ENCODE measurements at places on chromosomes 11 and 22.
A peak's percentile ranks its signal among the peaks of the same experiment; 100 is the strongest.

DNA sequence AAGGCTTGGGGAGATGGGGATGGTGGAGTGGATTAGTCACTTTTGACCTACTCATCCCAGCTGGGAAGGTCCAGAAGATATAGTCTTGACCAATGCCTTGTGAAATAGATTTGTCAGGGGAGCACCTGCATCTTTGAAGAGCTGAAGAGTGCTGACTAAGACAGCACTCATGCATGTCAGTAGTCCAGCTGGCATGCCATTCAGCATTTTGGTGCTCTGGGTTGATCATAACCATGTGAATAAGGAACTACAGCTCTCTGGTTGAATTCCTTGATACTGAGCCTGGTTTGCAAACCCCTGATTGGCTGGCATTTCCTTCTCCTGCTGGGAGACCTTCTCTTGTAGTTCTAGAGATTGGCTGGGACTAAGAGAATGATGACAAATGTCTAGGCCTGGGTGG lies 106.8 kb upstream of the ALX4 start:
- peak; percentile 1 for DNase-seq

DNA sequence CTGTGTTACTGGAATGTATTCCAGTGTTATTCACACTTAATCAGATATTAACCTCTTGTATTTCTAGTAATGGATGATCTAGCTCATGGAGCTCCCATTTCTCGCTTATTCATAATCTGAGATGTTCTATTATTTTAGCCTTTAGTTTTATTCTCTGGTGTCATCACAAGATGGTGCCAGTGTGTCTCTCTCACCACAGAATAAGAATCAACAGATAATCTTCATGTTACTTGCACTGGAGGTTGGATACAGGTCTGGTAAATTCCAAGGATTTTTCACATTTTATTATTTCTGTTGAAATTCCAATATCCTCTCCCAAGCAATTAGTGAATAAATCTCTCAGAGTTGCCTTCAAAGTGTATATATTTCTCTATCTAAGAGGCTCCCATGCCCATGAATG lies 74.6 kb downstream of the CASP12 start:
- no peak for DNase-seq

GRCh38 chr11:5922749-5923426 lies 19.2 kb upstream of the OR56A3 start:
- DNase-seq = no peak

GRCh38 chr22:46664301-46664855 lies 44.2 kb downstream of the GRAMD4 start:
- DNase-seq = no peak

DNA sequence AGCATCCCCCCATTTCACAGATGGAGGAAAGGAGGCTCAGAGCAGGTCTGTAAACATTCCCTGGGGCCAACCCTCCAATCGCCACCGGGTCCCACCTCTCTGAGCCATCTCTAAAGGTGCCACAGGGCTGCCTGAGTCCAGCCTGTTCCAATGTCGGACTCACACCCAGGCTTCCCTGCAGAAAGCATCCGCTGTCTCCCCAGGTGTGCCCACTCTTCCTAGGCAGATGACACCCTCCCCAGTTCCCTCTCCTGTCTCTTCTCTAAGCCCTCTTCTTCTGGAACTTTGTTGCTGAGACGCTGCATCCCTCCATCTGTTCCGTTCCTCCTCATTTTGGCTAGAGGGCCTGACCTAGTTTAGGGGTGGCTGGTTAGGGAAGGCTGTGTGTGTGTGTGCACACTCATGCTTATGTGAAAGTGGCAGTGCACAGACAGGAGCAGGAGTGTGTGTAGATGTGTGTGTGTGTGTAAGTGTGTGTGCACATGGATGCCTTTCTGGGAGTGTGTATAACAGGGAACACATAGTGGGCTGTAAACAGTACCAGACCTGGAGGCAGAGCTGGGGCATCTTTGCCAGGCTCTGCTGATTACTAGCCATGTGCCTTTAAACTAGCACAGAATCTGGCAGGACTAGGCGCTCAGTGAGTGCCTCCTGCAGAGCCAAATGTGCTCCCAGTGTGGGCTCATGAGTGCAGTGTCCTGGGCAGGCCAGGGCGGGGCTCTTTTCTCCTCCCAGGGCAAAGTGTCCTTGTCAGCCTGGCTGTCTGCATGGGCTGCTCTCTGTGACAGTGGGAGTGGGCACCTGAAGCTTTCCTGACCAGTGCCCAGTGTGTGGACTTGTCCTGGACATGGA lies 77.3 kb upstream of the NECTIN1 start:
- DNase-seq = no peak

GRCh38 chr11:114384487-114384886 lies 15.8 kb downstream of the C11orf71 start:
- DNase-seq = no peak

DNA sequence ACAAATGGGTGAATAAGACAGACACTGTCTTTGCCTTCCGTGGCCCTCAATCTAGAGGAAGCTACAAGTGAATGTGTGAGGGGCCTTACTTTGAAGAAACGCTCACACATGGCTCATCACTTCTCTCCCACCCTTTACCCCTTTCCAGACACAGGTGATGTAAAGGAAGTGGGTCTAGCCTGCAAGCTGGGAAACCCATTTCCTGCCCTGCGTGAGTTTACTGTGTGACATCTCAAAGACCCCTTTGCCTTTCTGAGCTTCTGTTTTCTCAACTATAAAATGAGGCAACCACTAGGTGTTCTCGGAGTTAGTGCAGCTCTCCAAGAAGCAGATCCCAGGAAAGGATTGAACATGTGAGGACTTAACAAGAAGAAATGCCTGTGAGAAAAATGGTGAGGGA lies 43.1 kb upstream of the LMO2 start:
- DNase-seq = no peak

- DNase-seq = no peak
Measured at GRCh38 chr11:134562196-134562595, 150.2 kb upstream of the B3GAT1 start.

- DNase-seq = no peak
Measured at GRCh38 chr11:76672431-76673175, 2.1 kb upstream of the LRRC32 start.

- DNase-seq = no peak
Measured at GRCh38 chr22:33426451-33426850, 368.3 kb upstream of the SYN3 start.

GRCh38 chr11:33575311-33575710 lies 125.3 kb downstream of the C11orf91 start:
- no peak for DNase-seq

GRCh38 chr11:67468456-67468758 lies 644 bp downstream of the TMEM134 start:
- no peak for DNase-seq

DNA sequence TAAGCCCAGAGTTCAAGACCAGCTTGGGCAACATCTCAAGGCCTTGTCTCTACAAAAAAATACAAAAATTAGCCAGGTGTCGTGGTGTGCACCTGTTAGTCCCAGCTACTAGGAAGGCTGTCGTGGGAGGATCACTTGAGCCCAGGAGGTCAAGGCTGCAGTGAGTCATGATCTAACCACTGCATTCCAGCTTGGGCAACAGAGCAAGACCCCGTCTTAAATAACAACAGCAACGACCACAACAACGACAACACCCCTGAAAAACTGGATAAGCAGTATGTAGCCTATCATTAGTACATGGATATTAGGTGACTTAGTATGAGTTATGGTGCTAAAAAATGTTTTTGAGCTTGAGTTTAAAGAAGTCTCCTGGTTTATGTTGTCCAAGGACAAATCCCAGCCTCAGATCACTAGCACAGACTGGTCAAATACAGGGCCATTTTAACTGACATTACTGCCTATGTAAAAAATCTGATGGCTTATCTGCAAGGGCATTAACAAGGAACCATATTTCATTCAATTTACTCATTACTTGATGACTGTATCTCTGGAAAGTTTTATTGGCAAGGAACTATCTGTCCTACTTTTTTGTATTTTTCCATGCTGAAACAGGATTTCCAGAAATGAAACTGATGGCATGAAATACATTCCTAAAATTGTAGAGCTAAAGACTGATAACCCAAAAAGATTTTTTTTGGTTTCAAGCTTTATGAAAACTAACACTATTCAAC lies 23.4 kb downstream of the C2CD3 start:
- no peak for DNase-seq

DNA sequence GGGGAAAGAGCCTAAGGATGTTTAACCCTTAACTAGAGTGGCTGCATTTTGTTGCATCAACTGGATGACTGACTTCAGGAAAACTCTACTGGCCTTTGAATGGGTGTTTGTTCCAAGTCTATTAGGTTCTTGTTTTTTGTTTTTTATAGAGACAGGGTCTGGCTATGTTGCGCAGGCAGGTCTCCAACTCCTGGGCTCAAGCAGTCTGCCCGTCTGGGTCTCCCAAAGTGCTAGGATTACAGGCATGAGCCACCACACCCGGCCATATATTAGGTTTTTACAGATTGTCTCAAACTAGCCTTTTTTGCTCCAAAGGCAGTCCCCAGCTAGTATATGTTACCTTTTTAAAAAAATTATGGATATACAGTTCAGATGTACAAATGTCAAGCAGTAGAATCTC lies 1.1 kb downstream of the SMARCB1 start:
- no peak for DNase-seq

GRCh38 chr22:45473626-45474237 lies 29.0 kb upstream of the FBLN1 start:
- peak; percentile 36 for DNase-seq

- DNase-seq = peak; percentile 65
Measured at GRCh38 chr11:17504330-17505107, 27.9 kb upstream of the ABCC8 start.

DNA sequence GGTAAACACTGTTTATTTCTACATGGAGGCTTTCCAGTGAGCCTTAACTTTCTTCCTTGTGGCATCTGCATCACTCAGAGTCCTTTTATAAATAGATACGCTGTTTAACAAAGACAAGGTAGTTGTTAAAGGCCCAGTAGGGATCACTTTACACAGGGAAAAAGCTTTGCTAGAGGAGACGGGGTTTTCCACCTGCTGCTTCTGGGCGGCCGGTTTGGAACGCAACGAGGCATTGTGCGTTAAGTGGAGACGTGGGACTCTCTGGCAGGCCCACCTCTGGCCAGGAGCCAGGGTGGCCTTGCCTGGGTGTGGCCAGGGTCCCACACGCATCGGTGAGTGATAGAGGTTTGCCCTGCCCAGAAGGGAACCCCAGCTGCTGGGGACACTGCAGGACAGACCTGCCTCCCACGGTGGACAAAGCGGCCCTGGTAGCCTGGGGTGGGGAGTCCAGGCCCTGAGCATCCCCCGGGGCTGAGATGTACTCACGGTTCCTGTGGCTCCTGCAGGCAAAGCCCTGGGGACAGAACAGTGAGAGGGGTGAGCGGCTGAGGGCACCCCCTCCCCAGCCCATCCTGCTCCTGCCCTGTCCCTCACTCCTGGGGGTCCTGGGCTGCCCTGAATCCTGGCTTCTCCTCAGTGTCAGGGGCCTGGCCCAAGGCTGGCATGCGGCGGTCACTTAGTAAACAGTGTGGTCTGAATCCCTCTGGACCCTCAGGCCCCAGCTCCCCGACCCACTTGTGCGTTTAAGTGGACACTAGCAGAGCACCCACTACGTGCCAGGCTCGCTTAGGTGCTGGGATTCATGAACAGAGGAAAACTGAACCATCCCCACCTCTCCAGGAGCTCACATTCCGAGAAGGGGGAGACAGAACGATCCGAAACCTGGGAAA lies 4.2 kb downstream of the IL17REL start:
- no peak for DNase-seq

- DNase-seq = no peak
Measured at GRCh38 chr22:36282328-36282831, 29.4 kb downstream of the APOL1 start.

Data from foreskin fibroblast (primary cell).